ENCODE measurements at places on chromosomes 1 and 21. TPM values are rescaled to one million over a fixed set of nuclear protein-coding genes. Genes with fewer than 3 reads are reported as not detected.

DNA sequence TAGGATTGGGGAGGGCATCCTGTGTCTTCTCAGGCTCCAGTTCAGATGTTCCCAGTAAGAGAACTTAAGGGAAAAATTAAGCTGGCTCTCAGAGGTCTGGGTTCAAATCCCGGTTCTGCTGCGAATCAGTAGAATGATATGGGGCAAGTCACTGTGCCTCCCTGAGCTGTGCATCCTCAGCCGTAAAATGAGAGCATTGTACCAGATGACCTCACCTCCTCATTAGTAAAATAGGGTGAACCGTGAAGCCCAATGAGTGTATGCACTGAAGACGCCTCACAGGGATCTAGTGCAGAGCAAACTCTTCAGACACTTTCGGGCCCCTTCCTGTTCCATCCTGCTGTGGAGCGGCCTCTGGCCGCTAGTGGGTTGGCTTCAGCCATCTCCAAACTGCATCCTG is 36.0 kb downstream of the SYT6 start:
- H3K4me1 ChIP-seq: no peaks in the 10 kb centered on the region
- H3K36me3 ChIP-seq: no peaks in the 10 kb centered on the region
- H3K4me3 ChIP-seq: no peak overlapping the region
- no peaks in the 10 kb centered on the region for H3K27me3 ChIP-seq
- H3K27ac ChIP-seq: no peak overlapping the region
- no peak for DNase-seq

FHAD1 gene
- polyA plus RNA-seq: not detected

- H3K27ac ChIP-seq: no peak overlapping the region
- H3K27me3 ChIP-seq: peaks cover 5% of the 10 kb centered on the region
Measured at GRCh38 chr1:159925719-159926078, 392 bp upstream of the TAGLN2 start.

ANKRD35 gene
- not detected for polyA plus RNA-seq

TMCO4 gene
- polyA plus RNA-seq: 2.1 TPM

DNA sequence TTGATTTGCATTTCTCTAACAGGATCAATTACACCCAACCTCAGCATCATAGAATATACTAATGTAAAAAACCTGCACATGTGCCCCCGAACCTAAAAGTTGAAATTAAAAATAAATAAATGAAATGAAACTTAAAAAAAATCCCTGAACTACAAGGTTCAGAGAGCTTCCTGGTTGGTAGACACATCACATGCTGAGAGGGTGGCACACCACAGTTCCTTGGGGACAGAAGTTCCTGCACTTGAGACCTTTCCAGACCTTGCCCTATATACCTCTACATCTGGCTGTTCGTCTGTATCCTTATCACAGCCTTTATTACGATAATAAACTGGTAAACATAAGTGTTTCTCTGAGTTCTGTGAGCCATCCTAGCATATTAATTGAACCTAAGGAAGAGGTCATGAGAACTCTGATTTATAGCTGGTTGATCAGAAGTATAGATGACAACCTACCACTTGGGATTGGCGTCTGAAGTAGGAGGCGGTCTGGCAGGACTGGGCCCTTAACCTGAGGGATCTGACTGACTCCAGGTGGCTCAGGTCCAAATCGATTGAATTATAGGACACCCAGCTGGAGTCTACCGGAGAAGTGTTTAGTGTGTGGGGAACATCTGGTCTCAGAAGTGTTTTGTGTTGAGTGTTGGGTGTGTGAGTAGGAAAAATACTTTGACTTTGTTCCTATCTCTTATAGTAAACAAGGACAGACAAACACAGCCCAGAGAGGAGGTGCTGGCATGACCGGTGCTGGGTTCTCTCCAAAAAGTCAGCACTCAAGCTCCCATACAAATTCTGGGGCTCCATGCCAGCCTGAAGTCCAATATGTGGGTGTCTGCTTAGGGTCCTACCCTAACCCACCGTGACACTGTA is 19.0 kb downstream of the C1orf115 start:
- H3K36me3 ChIP-seq: no peaks in the 10 kb centered on the region
- peaks cover 77% of the 10 kb centered on the region for H3K4me1 ChIP-seq
- no peak for DNase-seq
- H3K4me3 ChIP-seq: no peak overlapping the region
- no peaks in the 10 kb centered on the region for H3K27me3 ChIP-seq

SAMD13 gene
- polyA plus RNA-seq: 0.09 TPM

DNA sequence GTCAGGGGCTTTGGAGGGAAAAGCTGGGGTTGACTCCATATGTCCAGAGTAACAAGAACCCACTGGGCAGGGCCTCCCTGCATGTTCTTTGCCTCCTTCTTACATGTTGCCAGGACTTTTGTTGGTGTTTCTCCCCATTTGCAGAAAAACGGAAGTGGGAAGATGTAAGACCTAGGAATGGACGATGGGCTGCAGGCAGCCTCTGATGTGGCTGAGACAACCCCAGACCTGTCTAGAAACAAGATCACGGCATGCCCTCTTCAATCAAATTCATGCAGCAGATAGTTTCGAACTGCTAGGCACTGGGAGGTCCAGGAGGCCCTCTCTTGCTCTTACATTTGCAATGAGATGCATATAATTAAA is 3.4 kb downstream of the FAM43B start:
- H3K4me3 ChIP-seq: no peak overlapping the region
- H3K27me3 ChIP-seq: no peaks in the 10 kb centered on the region
- H3K27ac ChIP-seq: no peak overlapping the region
- no peak for DNase-seq
- H3K4me1 ChIP-seq: peaks cover 28% of the 10 kb centered on the region
- no peaks in the 10 kb centered on the region for H3K36me3 ChIP-seq

TMEM201 gene
- 2.1 TPM for polyA plus RNA-seq

RXFP4 gene
- polyA plus RNA-seq: 1.9 TPM

- no peak overlapping the region for H3K27ac ChIP-seq
- no peaks in the 10 kb centered on the region for H3K36me3 ChIP-seq
- no peaks in the 10 kb centered on the region for H3K4me1 ChIP-seq
- H3K4me3 ChIP-seq: no peak overlapping the region
Measured at GRCh38 chr1:176775378-176775777, 312.4 kb downstream of the PAPPA2 start.

TSPAN2 gene
- not detected for polyA plus RNA-seq

DNA sequence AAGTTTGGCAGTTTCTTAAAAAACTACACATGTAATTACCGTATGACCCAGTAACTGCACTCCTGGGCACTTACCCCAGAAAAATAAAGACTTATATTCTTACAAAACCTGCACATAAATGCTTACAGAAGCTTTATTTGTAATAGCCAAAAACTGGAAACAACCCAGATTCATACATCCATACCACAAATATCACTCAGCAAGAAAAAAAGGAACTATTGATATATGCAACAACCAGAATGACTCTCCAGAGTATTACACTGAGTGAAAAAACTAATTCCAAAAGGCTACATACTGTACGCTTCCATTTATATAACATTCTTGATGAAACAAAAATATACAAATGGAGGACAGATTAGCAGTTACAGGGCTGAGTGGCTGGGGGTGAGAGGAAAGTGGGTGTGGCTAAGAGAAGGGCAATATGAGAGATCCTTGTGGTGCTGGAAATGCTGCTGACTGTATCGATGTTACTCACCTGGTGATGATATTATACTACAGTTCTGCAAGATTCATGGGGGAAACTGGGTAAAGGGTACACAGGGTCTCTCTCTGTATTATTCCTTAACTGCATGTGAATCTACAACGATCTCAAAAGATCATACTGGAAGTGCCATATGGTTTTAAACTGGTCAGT is 96.0 kb upstream of the GNG4 start:
- DNase-seq: no peak
- H3K27me3 ChIP-seq: no peaks in the 10 kb centered on the region
- H3K36me3 ChIP-seq: no peaks in the 10 kb centered on the region

GRCh38 chr1:63984257-63984929 is 210.6 kb downstream of the ROR1 start:
- H3K27me3 ChIP-seq: no peaks in the 10 kb centered on the region
- no peak overlapping the region for H3K27ac ChIP-seq
- H3K4me3 ChIP-seq: no peak overlapping the region
- no peaks in the 10 kb centered on the region for H3K4me1 ChIP-seq
- H3K36me3 ChIP-seq: no peaks in the 10 kb centered on the region

CHIA gene
- polyA plus RNA-seq: not detected

GRCh38 chr1:185789501-185790193 is 55.5 kb downstream of the HMCN1 start:
- no peak overlapping the region for H3K4me3 ChIP-seq
- H3K27me3 ChIP-seq: no peaks in the 10 kb centered on the region
- H3K36me3 ChIP-seq: no peaks in the 10 kb centered on the region
- H3K27ac ChIP-seq: no peak overlapping the region

SH3BP5L gene
- polyA plus RNA-seq: 12.3 TPM

CAPN9 gene
- polyA plus RNA-seq: 0.10 TPM

FCMR gene
- polyA plus RNA-seq: 0.47 TPM

- DNase-seq: peak; percentile 33
- peaks cover 20% of the 10 kb centered on the region for H3K27me3 ChIP-seq
- H3K4me1 ChIP-seq: peaks cover 15% of the 10 kb centered on the region
- H3K4me3 ChIP-seq: no peak overlapping the region
- H3K36me3 ChIP-seq: no peaks in the 10 kb centered on the region
Measured at GRCh38 chr1:227356620-227357146, 38.4 kb upstream of the CDC42BPA start.

- DNase-seq: no peak
- H3K27ac ChIP-seq: no peak overlapping the region
- no peaks in the 10 kb centered on the region for H3K36me3 ChIP-seq
- H3K4me3 ChIP-seq: no peak overlapping the region
- no peaks in the 10 kb centered on the region for H3K27me3 ChIP-seq
- no peaks in the 10 kb centered on the region for H3K4me1 ChIP-seq
Measured at GRCh38 chr1:157448636-157449035, 103.7 kb downstream of the FCRL5 start.

- H3K4me3 ChIP-seq: no peak overlapping the region
- DNase-seq: no peak
- no peaks in the 10 kb centered on the region for H3K36me3 ChIP-seq
- H3K27ac ChIP-seq: no peak overlapping the region
- H3K27me3 ChIP-seq: no peaks in the 10 kb centered on the region
- peaks cover 27% of the 10 kb centered on the region for H3K4me1 ChIP-seq
Measured at GRCh38 chr1:173818459-173818858, 6.0 kb upstream of the DARS2 start.

MORC3 gene
- polyA plus RNA-seq: 10.8 TPM

DNA sequence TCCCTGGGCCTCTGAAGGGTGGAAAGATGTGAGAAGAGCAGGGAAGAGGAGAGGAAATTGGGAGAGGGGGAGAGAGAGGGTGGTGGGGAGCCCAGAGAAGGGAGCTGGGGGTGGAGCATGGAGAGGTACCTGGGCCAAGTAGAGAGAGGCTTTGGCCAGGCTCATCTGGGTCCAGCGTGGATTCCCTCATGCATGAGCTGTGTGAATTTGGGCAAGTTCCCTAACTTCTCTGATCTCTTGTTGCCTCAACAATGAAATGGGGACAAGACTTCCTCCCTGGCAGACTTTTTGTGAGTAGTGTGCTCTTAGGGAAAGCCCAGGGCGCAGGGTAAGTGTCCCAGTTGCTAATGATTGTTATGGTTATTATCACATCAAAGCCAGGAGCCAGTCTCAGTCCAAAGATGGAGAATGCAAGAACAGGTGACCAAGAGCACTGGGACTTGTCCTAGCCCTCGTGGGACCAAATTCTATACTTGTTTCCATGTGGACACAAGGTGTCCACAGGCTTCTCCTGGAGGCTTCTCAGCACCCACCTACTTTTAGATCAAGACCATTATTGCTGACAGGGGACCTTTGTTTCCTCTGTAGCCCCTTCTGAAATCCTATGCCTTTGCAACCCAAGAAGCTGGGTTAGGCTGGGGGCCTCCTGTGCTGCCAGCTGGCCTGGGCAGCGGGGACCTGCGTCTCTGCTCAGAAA is 13.9 kb downstream of the IL6R start:
- no peak for DNase-seq
- H3K36me3 ChIP-seq: no peaks in the 10 kb centered on the region
- no peaks in the 10 kb centered on the region for H3K27me3 ChIP-seq
- peak overlapping the region; percentile 85 for H3K27ac ChIP-seq
- peaks cover 81% of the 10 kb centered on the region for H3K4me1 ChIP-seq
- H3K4me3 ChIP-seq: peak overlapping the region; percentile 18

DNA sequence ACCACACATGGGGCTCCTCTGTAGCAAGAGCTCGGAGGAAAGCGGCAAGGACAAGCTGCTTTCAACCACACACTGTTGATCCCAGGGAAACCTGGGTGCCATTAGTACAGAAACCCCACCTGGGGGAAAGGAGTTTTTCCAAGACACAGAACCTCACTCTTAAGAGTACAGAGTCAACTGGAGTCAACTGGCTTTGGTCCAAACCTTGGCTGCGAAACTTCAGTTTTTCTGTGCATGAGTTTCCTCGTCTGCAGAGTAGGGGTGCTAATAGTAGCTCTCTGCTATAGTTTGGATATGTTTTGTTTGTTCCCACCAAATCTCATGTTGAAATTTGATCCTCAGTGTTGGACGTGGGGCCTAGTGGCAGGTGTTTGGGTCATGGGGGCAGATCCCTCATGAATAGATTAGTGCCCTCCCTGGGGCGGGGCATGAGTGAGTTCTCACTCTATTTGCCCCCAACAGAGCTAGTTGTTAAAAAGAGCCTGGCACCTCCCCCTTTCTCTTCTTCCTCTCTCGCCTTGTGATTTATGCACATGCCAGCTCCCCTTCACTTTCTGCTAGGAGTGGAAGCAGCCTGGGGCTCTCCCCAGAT is 161.1 kb downstream of the PIGK start:
- DNase-seq: no peak
- H3K27ac ChIP-seq: no peak overlapping the region
- H3K4me1 ChIP-seq: no peaks in the 10 kb centered on the region
- no peaks in the 10 kb centered on the region for H3K27me3 ChIP-seq

DNA sequence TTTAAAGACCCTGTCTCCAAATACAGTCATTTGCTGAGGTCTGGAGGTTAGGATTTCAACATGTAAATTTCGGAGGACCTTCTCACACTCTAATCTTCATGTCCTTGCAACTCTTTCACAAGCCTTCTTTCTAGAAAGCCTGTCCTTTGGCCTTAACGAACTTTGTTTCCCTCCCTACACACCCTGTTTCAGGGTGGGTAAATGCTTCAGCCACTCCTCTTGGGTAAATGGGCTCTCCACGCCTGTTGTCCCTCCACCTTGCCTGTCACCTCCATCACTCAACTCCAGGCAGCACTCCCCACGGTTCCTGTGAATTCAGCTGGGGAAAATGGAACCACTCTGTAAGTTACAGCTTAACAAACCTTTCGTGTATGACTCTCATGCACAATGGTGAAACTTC is 84.0 kb upstream of the COG2 start:
- no peak overlapping the region for H3K4me3 ChIP-seq
- H3K4me1 ChIP-seq: no peaks in the 10 kb centered on the region
- H3K36me3 ChIP-seq: no peaks in the 10 kb centered on the region
- no peak for DNase-seq

DENND4B gene
- polyA plus RNA-seq: 24.3 TPM

Data from HepG2 (cell line).